GM03348 (cell line): ENCODE measurements at places on chromosomes 13 and 19.
A peak's percentile ranks its signal among the peaks of the same experiment; 100 is the strongest.

GRCh38 chr19:2699413-2700140, 2.9 kb downstream of the GNG7 start:
- DNase-seq: no peak

DNA sequence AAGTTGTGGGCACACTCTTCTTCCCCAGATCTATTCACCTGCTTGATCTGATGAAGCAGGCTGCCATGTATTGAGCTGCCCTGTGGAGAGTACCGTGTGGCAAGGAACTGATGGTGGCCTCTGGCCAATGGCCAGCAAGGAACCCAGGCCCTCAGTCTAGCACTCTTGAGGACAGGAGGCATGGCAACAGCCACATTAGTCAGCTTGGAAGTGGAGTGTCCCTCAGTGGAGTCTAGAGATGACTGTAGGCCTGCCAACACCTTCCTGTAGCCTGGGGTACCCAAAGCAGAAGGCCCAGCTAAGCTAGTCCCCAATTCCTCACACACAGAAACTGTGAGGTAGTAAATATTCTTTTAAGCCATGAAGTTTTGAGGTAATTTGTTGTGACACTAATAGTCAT, 412.5 kb downstream of the DACH1 start:
- no peak for DNase-seq

GRCh38 chr13:67803118-67803517, 573.0 kb upstream of the PCDH9 start:
- DNase-seq: no peak

DNA sequence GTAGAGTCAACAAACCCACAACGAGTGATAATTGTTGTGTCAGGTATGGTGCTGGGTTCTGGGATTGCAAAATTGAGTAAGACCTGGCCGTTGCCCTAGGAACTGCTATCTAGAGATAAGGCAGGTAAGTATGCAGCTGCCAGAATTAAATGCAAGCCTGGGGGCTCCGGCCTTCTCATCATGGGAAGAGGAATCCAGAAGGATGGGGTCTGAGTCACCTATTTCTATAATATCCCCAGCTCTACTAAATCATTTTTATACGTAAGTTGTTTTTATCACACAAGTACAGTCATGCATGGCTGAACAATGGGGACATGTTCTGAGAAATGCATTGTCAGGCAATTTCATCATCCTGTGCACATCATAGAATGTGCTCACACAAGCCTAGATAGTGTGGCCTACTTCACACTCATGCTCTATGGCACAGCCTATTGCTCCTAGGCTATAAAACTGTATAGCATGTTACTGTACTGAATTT, 203.0 kb downstream of the KLF5 start:
- no peak for DNase-seq

DNA sequence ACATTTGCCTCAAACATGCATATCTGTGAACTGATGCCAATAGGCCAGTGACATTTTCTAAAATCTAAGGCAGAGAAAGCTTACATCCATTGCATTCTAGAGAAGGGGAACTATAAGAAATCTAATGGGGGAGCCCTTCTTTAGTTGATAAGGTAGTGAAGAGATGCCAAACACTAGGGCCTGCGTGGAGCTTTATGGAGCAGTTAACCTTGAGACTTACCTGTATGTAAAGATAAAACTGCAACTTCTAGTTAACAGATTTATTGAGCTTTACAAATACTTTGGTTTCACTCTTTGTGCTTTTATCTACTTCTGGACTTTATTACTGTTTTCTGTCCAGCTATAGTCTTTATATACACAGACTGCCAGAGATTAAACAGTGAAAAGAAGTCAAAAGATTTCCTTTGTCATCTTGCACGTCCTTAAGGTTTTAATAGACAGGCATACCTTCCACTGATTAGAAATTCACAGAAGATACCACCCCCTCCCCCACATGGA, 457.6 kb downstream of the KLF12 start:
- no peak for DNase-seq

GRCh38 chr13:39483326-39483725, 119.7 kb downstream of the LHFPL6 start:
- DNase-seq: no peak

DNA sequence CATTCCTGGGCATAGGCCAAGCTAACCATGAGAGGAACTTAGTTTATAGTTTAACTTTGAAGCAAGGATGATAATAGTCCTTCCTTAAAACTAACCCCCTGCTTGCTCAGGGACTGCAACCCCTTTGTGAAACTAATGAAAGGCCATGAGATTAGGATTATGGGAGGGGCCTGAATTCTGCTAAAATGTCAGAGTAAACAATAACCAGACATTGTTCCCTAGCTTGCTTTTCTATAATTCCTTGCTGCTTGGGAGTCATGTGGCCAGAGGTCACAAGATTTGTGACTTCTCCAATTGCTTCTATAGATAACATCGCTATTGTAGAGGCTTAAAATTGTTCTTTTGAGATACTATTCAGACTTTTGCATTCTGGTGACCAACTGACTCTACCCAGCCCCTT, 634.0 kb downstream of the TBC1D4 start:
- DNase-seq: no peak

DNA sequence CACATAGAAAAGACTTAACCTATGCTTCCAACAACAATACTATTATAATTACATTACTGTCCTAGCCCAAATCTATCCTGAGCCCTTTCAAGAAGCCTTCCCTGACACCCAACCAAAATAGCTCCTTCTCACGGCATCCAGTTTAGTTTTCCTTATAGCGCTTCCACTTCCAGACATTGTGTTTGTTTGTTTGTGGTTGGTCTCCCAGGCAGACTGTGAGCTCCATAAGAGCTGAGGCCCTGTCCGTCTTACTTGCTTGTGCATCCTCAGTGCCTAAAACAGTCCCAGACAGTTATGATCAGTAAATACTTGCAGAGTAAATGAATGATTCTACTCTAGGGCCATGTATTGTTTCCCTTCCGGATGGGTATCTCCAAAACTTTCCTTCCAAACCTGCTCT, 68.1 kb upstream of the STARD13 start:
- no peak for DNase-seq

- DNase-seq: peak; percentile 13
These were observed 18.0 kb downstream of the ARHGAP35 start for GRCh38 chr19:46878613-46879375.

DNA sequence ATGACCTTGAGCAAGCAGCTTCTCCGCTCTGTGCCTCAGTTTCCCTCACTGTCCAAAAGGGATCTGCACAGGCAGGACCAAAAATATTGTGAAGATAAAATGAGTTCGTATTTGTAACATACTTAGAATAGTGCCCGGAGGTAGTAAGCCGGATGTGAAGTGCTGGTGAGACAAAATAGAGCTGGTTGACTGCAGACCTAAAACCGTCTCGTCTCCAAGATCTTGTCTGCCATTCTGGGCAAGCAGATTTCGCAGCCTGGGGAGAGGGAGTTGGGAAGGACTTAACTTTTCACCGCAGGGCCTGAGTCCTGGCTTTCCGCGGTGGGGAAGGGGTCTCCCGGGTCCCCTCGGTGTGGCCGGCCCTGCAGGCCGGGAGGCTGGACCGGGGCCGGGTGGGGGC, 8.2 kb upstream of the BBC3 start:
- no peak for DNase-seq

DNA sequence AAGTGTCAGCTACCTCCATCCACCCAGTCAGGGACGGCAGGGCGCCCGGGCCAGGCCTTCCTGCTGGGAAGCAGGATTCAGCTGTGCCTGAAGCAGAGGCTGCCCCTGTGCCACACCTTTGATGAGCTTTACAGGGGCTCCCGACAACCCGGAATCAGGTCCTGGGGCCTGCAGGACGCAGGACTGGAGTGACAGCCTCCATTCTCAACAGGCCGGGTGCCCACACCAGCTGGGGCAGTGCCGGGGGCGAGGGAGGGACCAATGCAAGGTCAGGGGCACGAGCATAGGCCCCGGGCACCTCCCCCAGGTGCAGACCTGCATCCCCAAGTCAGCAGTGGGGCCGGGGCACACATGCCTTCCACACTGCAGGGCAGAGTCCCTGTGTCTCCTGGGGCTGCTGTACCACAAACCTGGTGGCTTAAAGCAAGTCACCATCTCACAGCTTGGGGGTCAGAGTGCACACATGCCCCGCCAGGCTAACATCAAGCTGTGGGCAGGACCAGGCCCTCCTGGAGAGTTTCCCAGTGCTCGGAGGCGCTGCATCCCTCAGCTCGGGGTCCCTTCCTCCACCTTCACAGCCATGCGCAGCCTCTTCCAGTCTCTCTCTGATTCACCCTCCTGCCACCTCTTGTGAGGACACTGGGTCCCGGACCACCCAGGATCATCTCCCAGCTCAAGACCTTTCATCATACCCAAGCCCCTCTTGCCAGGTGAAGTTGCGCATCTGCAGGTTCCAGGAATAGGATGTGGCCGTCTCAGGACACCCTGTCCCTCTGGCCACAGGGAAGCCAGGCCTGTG, 13.4 kb downstream of the UBXN6 start:
- no peak for DNase-seq

- peak; percentile 16 for DNase-seq
These were observed 130.2 kb downstream of the FGF9 start for GRCh38 chr13:21800837-21801616.

GRCh38 chr19:51681286-51681941, 11.7 kb upstream of the SPACA6 start:
- DNase-seq: no peak

DNA sequence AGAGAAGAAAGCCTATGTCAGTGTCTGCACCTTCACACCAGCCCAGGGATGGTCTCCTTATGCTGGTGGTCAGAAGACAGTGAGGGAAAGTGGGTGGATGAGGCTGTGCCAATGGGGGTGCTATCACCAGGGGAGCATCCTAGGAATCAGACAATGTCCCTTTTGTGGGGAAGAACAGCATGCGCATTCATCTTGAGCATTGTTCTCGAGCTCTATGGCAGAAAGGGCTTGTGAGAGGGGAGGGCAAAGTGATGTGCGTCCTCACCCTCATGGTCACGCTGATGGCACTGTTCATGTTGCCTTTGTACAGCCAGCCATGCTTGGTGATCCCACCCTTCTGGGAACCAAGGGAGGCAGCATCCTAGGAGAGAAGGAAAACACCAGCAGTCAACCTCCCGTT, 56.1 kb downstream of the DOCK9 start:
- no peak for DNase-seq

- DNase-seq: no peak
These were observed 542.8 kb downstream of the RFC3 start for GRCh38 chr13:34360702-34361101.

- DNase-seq: peak; percentile 41
These were observed 118.1 kb upstream of the FRY start for GRCh38 chr13:31913459-31913858.
